ENCODE measurements at places on chromosomes 11 and 22. TPM values are rescaled to one million over a fixed set of nuclear protein-coding genes. Genes with fewer than 3 reads are reported as not detected.

GRCh38 chr11:113710989-113711388 lies 4.9 kb upstream of the TMPRSS5 start:
- no peak for DNase-seq

- DNase-seq, result peak; percentile 72
Measured at GRCh38 chr11:62542750-62543567, 3.6 kb downstream of the AHNAK start.

DNA sequence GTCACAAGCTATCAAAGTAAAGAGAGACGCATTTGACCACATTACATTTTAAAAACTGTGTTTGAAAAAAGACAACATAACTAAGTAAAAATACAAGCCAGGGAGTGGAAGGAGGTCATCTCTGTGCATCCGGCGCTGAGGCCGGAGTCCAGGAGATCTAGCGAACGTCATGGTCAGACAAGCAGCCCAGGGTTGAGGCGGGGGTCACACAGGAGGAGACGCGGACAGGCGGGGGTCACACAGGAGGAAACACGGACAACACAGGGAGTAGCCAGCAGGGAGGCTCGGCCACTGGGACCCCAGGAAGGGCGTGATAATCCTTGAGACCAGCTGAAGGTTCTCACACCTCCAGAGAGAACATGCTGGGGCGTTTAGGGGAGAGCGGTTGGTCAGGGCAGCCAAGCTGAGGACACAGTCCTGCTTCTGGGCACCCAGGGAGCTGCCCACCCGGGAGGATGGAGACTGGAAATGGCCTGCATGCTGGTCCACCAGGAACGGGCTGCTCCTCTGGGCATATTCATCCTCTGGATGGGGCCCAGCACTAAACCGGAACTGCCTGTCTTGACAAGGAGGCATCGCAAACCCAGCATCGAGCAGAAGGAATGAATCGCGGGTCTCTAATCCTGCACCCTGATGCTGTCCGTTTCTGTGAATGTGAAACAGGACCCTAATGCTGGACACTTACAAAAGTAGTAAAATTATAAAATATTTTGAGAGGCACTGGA lies 40.9 kb upstream of the MUC5AC start:
- DNase-seq, result no peak

- no peak for DNase-seq
Measured at GRCh38 chr11:35237351-35237750, 98.4 kb downstream of the CD44 start.

The ARFGAP3 gene
- 19.1 TPM for polyA plus RNA-seq

The OR51I1 gene
- not detected for polyA plus RNA-seq

DNA sequence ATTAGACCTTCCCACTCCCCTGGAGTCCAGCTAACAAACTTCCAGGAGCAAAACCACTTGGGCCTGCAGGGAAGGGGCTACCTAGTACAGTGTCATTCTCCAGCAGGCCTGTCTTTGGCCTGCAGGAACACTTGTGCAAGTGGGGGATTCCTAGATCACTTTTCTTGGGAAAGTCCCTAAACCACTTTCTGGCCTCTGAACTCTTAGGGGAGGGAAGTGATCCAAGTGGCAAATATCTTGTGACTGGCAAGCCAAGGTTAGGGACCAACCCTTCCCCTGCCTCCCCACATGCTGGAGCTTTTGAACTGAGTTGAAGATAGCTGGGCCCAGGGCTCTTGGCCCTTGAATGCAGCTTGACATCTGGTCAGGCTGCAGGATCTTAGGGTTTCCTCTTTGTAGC lies 17.2 kb downstream of the PPFIBP2 start:
- DNase-seq, result no peak

DNA sequence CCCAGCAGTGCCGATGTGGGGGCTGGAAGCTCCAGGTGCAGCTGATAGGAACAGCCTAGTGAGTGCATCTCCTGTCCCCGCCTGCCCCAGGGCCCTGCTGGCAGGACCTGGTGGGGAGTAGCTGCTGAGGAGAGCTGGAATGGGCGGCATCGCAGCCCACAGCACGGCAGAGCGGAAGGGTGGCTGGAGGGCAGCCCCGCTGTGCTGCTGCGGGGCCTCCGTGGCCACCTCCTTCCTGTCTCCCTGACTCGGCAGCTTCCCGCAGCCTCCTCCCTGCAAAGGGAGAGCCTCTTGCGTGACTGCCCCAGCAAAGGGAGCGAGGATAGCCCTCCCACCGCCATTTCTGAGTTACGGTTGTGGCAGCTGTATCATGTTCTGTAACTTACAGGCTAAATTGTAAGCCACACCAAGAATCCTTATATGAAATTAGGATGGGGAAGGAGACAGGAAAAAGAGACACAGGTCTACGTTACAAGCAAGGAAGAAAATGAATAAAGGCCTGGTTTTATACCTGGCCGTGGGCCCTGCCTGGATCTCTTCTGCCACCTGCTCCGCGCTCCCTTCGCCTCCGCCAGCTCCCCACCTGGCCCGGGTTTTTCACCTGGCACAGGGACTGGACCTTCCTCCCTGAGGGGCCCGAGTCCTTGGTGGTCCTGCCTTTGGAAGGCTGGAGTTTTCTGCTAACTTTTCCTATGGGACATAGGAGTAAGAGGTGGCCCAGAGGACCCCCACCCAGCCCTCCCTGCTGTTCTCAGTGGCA lies 10.0 kb downstream of the TPCN2 start:
- no peak for DNase-seq

The F2 gene
- 3.0 TPM for polyA plus RNA-seq

DNA sequence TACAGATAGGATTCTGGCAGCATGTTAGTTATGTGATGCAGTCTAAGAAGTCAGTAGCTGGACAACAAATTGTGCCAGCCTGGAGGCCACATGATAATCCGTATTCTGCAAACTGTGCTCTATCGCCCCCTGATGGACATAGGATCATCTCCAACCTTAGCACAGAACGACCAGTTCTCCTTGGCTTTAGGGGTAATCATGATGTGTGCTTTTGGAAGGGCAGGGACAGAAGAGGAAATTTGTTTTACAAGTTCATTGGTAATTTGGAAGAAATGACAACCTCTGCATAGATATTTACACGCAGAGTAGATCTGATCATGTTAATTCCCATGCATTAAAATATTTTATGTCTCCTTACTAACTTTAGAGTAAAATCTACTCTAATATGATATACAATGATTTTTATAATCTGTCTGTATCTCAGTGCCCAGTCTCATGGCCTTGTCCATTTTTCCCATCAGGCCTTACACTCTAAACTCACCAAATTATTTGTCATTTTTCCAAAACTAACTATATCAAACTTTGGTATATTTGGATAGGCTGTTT lies 12.1 kb downstream of the OR10D3 start:
- peak; percentile 54 for DNase-seq

DNA sequence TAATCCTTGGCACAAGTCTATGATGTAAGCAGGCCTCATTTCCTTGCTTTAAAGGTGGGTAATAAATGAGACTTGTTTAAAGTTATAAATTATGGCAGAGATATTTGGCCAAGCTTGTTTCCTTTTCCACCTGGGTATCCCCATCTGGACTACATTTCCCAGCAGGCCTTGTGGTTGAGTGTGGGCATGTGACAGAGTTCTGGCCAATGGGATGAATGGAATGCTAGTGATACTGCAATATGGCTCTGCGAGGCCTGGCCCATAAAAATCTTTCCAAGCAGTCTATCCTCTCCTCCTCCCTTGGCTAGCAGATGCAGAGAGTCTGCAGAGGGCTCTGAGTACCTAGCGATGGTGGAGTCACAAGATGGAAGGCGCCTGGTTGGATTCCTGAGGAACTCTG lies 102.5 kb downstream of the TIMP3 start:
- peak; percentile 3 for DNase-seq

- no peak for DNase-seq
Measured at GRCh38 chr11:37506531-37506930, 908.5 kb upstream of the RAG2 start.

The YDJC gene
- 28.3 TPM for polyA plus RNA-seq

DNA sequence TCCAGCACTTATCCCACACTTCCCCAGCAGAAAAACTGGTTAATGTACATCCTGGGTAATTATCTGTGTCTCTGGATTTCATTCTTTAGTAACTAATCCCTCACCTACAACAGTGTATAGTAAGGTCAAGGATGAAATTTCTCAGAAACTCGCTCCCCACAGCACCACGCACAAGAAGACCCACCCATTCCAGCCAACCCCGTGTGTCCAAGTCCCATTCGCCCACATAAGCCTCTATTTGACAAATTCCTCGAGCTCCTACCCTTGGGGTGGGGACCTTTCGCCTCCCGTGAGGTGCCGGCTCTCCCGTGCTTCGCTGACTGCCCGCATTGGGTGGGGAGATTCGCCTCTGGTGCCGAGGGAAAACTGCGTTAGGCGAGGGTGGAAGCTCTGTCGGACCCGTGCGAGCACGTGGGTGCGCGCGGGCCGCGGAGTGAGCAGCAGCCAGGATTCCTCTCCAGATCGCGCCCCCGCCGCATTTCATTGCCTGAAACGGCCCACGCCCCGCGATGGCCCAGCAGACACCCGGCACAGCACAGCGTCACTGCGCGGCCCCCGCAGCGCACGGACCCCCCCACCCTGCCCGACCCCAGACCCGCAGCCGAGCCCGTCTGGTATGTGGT lies 866 bp downstream of the EXPH5 start:
- no peak for DNase-seq

The CNTF gene
- polyA plus RNA-seq, result 1.3 TPM

The NAA40 gene
- polyA plus RNA-seq, result 32.0 TPM

- DNase-seq, result no peak
Measured at GRCh38 chr11:62934496-62934785, 13.3 kb upstream of the CHRM1 start.

- peak; percentile 68 for DNase-seq
Measured at GRCh38 chr22:35835998-35836691, 118.5 kb downstream of the APOL5 start.

DNA sequence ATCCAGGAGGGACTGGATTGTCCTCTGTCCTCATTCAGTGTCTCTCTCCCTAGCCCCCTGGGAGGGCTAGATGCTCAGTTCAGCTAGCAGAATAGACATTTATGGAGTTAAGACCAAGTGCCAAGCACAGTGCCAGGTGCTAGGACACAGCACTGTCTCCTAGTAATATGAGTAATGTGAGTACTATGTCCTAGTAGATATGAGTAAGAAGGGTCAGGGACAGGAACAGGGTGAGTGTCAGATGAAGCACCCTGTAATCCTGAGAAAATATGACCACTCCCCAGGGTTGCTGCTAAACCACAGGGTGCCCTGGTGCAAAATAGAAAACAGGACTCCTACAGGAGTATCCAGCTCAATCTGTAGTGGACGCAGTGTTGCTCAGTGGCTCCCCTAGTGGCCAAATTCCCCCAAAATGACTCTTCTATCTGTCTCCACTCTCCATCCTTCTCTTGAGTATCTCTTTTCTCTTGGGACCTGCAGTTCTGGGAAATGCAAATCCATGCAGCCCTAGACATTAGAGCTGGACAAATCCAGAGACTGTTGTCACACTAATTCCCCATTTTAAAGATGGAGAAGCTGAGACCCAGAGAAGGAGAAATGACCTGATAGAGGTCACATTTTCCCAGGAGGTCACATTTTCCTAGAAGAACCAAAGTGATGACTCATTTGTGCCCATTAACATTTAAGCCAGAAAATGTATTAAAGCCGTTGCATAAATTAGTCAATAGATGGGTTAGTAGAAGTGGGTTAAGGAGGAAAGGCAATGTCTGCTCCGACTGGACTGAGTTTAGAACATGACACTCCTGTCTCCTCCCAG lies 214.3 kb downstream of the NXPE2 start:
- DNase-seq, result peak; percentile 5

The TSSK2 gene
- polyA plus RNA-seq, result not detected
